ENCODE measurements at places on chromosomes 3 and 15.

DNA sequence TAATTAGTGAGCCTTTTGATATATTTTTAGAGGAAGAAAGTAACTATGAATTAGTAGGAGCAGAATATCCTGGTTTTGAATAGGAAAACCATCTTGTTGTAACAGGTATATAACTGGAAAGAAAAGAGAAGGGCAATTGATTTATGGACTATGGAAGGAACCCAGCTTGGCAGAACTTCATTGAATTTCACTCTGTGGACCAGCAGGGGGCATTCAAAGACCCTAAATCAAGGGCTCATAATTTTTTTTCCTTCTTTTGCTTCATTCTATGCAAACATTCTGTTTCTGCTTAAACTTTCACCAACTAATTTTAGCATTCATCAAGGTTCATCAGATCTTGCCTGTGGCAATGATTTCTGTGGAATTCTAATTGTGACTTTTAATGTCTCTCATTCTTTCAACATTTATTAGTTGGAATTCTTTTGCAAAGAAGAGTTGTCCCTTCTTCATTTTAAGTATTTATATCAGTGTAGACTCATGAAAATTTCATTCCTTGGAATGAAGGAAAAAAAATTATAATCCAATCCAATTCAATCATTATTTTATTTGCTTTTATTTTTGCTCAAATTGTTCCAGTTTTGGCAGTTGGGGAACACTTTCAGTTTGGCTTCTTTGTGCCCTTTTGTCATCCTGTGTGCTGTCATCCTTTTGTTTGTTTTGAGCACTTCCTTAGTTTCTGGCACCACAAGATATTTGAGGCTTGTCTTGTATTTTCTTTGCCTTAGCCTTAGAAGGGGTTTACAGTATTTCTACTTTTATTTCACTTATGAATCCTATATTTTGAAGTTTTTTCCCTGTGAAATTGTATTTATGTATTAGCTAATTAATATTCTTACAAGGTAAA, 30.4 kb downstream of the NXPE3 start:
- no peak for DNase-seq

DNA sequence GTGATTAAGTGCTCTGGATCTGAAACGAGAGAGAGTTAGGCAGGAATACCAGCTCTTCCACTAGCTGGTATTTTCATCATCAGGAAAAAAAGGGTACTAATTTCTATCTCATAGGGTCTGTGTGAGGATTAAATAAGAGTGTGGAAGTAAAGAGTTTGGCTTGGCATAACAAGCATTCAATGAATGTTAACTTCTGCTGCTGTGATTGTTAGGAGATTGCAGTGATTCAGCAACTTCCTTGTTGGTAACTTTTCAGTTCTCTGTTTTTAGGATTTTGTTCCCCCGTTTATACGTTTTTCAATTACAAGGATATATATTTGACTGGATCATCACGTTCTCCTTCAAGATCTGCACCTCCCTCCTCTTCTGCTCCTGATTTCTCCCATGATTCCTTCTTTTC, 65.9 kb upstream of the MYO5C start:
- DNase-seq, result no peak

DNA sequence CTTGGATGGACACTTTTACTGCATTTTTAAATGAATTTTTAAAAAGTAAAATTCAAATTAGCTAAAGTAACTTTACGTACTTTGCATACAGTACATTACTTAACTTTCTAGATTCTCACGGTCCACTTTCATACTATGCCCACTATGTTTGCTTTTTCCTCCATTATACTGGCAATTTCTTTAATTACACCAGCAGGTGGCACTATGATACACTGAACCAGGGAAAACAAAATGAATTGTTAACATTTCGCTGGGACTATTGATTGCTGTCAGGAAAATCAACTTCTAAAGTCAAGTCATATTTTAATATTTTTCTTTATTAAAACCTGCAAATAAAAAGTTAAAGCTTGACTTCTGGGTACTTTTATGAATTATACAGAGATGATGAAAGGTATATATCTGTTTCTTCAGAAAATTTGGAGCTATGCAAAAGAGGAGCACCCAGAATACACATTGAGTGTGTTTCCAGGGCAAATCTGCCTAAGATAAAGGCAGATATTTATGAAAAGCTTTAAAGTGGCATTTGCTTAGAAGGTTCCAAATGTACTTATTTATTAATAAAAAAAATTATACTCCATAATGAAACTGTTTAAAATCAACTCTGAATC, 21.8 kb upstream of the POU1F1 start:
- no peak for DNase-seq

GRCh38 chr3:178369006-178369405, 167.2 kb upstream of the KCNMB2 start:
- DNase-seq, result no peak

DNA sequence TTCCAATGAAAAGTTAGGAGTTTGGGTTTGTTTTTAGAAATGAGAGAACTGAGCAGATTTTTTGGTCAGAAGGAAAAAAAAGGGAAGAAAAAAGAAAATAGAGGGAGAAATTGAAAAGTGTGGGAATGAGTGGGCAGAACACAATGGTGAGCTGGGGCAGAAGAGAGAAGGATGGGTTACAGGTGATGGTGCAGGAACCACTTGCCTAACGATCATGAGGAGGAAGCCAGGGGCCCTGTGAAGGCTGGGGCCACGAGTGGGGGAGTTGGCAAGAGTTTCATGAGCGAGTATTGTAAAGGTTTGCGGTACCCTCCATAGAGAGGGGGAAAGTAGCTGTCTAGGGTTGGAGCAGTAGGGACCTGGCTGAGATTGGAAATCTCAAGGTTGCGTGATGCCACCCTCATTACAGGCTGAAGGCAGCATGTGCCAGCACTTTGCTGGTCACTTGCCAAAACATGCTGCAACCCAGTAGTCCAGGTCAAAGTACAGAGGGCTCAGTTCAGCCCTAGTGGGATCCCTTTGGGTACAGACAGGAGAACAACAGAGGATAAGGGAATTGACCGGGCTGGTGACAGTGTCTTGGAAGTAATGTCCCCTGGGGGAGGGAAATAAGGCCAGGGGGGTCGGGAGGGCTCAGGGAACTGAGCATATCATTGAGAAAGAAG, 6.6 kb downstream of the IVD start:
- DNase-seq, result no peak

GRCh38 chr3:73661265-73661664, 36.5 kb upstream of the PDZRN3 start:
- no peak for DNase-seq

DNA sequence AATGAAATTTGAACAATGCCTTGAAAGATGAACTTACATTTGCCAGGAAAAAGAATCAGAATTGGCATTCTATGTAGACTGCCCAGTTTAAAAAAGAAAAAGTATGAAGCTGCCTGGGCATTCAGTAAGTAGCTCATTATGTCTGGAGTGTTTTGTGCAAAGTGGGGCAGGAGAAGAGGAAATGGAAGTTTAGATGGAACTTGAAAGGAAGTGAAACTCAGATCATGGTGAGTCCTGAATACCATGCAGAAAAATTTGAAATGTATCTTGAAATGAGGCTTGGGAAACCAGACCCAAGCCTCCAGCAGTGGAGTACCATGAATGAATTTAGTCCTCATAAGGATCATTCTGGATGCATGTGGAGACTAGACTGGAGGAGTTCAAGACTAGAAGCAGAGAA, 4.8 kb upstream of the MORC1 start:
- no peak for DNase-seq

DNA sequence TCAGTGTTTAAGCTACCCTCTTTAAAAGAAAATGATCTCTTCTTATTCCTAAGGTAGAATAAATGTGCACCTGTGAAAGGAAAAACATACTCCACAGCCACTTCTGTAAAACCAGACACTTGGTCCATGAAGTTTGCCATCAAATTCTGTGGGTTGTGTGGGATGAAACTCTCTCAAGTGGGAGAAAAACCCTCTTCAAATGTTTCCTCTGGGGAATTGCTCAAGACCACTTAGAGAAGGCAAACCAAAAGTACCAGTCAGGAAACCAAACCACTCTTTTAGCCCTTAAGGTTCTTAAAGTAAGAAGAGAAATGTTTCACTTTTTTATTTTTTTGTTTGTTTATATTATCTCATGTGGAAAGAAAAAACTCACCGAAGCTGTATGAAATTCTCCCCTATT, 1.2 kb downstream of the COL8A1 start:
- DNase-seq, result no peak

DNA sequence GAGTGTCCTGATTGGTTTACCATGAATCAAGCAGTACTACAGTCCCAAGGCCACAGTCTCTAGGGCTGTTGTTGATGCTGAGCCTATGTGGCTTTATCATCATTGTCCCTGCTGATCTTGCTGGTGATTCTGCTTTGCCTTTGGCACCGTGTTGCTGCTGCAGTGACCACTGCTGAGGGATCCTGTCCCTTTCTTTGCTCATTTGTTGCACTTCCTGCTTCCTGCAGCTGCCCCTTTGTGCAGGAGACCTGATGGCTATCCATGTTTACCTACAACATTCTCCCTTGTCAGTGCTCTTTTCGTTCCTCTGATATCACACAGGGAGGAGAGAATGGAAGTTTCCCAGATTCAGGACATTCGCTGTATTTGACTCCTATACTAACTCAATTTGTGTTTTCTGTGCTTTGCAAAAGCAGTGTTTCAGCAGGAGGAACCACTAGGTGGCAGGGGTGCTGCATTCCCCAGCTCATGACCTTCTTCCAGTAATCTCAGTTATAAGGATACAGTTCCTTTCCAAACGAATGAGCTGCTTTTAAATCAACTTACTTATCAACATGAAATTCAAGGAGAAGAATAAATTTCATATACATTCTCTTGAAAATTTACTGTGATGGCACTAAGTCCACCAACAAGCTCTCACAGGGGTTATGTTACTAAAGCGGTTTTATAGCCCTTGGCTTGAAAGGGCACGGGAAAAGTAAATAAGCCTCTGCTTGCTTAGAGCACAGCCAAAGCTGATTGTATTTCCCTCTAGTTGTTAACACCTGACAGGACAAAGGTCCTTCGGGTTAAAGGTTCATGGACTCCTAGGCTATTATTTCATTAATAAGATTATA, 9.7 kb upstream of the THUMPD3 start:
- peak; percentile 16 for DNase-seq

- no peak for DNase-seq
These were observed 158.6 kb upstream of the NR2E3 start for GRCh38 chr15:71651750-71652186.

DNA sequence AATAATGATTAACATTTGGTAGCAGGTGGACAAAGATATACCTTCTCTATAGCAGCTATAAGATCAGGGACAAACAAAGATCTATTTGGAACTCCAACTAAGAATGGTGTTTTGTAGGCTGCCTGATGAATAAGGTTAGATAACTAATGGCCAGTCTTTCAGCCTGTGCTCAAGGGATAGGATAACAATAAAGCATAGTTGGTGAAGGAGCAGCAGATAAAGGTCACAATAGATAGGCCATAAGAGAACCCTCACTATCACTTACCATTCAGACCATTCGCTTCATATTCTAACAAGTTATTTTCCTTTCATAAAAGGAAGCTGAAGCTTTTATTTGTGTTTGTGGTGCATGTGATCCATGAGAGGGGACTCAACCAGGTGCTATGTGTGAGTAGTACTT, 19.8 kb downstream of the EPM2AIP1 start:
- DNase-seq, result no peak

DNA sequence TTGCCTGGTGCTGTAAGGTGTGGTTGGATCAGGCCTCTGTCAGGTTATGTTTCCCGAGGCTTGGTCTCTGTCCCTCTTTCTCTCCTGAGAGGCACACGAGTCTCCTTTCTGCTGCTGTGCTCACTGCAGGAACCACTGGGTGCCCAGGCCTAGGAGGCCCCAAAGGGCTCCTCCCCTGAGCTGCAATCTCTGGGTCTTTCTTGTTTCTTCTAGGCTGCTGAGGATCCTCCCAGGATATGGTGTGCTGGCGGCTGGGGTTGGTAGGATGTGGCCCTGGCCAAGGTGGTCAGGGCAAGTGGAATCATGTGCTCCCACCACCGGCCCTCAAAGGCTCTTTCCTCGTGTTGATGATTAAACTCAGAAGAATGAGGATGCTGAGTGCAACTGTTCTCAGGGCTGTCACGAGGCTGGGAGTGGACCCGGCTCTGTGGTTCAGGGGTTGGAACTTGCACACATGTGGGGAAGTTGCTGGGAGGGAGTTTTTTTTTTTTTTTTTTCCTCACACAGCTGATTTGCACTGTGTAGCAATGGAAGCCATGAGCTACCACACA, 43.6 kb upstream of the CTSH start:
- DNase-seq, result no peak

GRCh38 chr3:106810300-106810875, 566.9 kb upstream of the CCDC54 start:
- no peak for DNase-seq

- no peak for DNase-seq
These were observed 165.5 kb upstream of the MLF1 start for GRCh38 chr3:158405507-158405906.

GRCh38 chr3:157574531-157574930, 71.3 kb upstream of the VEPH1 start:
- no peak for DNase-seq

GRCh38 chr3:135788978-135789377, 176.6 kb upstream of the PPP2R3A start:
- no peak for DNase-seq

DNA sequence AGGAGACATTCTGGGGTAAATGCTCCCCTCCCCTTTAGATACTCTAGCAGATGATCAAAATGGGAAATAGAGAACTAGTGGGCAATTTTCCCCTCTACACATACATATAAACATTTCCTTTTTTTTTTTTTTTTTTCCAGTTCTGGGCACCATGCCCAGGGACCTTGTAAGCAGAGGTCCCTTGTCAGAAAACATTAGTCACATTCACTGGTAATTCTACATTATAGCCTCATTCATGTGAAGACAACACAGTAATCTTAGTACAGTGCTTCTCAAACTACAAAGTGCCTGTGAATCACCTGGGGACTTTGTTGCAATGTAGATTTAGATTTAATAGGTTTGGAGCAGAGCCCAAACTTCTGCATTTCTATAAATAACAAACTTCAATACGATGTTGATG, 60.1 kb upstream of the ACTC1 start:
- DNase-seq, result no peak

Measured in stimulated activated CD8-positive, alpha-beta memory T cell treated with anti-CD3 and anti-CD28 coated beads, Interleukin-7, amount 100 ng/mL, for 4 hours (primary cell).